ENCODE measurements at places on chromosomes 3 and 15.

- no peak for DNase-seq
These were observed 37.5 kb upstream of the SLITRK3 start for GRCh38 chr3:165233501-165234195.

DNA sequence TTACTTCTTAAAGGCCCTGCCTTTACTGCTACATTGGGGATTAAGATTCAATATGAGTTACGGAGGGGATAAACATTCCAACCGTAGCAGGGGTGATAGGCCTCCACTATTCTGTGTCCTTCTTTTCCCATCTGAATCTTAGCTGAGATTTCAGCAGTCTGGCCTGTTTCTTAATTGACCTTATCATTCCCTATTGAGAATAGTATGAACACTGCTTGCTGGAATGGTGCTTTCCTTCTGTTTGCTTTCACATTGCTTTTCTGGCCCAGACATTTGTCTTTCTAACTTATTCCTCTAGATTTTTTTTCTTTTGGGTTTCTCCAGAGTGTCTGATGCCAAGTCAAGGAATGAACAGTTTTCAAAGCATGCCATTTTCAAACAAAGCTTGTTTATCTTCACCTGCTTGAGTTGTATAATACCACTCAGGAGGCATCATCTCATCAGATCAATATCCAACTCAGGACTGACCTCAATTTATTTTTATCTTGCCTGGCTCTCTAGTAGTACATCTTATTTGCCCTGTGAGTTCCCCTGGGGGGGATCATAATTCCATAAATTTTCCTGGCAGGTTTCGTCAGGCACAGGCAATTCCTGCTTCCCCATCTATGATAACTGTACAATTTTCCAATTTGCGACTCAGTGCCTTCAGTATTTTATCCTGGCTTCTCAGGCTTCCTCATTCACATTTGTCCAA lies 161.1 kb upstream of the STT3B start:
- DNase-seq = no peak

DNA sequence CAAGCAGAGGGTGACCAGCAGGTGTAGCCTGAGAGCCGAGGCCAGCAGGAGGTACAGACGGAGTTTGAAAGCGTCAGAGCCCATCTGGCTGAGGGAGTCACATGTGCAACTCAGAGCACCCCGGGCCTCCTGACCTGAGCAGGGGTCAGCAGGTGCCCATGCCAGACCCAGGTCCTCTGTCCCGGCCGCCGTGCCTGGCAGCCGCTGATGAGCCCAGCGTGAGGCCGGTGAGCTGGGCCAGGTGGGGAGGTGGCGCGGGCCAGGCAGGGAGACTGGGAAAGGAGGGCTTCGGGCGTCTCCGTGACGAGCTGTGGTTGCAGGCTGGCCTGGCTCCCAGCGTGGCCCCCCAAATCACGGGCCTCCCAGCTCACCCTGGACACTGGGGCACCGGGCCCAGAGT lies 130.9 kb downstream of the CHSY1 start:
- no peak for DNase-seq

DNA sequence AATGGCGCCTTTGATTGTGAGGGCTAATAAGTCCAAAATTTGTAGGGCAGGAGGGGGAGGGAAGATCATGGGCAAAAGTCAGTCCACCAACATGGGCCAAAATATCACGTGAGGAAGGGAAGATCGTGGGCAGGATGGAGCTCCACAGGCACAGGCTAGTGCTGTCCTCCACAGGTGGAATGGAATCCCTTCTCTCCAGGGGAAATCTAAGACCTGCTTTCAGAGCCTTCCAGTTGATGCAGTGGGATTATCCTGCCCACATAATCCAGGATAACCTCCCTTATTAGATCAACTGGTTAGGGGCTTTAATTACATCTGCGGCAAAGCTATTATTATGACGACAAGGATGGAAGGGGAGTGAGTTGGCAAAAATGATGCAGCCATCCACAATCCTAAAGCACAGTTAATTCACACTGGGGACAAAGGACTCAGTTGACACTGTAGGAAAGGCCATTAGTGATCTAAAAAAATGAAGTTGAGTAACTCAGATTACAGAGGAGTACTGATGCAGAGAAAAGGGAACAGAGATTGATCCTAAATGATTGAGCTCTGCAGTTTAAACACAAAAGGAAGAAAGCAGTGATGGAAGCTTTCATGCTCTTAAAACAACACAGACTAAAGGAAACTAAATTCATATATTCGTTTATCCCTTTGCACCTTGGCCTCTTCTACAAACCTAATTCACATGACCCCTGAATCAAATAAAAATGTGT lies 159.8 kb downstream of the AKAP13 start:
- DNase-seq = no peak

- DNase-seq = peak; percentile 28
These were observed 19.2 kb downstream of the CHSY1 start for GRCh38 chr15:101232677-101233076.

DNA sequence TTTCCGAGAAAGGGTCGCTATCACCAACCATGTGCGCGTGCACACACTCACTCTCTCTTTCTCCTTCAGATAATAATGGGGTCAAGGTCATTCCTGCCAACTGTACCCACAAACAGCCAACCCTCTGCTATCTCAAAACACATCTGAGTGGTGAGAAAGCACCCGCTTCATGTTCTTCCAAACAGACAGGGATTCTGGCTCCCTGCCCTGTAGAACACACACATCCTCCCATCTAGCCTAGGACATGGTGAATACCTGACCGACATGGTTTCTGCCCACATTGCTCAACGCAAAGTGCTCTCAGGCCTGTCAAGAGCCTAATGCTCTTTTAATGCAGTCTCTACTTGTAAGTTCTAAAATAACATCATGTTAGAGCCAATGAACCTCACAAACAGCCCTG lies 302.2 kb downstream of the FOXP1 start:
- no peak for DNase-seq

DNA sequence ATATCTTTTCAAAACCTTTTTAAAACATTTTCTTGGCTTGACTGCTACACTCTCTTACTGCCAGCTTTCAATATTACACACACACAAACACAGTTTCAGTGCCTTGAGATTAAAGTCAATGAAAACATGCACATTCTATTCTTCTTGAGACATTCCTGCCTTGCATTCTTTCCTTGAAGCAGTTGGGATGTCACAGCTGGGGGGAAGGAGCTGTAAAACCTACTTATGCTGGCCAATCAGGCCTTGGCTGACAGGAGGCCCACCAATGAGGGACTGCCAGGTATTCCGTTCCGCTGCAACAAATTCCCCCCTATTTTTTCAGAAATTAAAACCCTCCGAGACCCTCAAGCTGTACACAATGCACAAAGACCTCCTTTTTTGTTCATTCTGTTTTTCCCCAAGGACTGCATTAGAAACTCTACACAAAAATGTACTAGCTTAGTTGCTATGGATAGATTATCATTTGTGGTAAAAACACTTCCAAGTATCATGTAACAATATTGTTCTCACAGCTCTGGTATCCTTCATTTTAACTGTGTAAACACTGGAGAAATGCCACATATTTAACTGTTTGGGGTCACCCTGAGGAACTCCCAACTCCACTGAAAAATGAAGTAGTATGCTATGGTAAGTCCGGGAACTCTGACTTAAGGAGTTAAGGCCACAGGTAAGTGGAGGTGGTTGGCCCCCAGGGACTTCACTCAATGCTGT lies 18.5 kb downstream of the FSTL1 start:
- no peak for DNase-seq

DNA sequence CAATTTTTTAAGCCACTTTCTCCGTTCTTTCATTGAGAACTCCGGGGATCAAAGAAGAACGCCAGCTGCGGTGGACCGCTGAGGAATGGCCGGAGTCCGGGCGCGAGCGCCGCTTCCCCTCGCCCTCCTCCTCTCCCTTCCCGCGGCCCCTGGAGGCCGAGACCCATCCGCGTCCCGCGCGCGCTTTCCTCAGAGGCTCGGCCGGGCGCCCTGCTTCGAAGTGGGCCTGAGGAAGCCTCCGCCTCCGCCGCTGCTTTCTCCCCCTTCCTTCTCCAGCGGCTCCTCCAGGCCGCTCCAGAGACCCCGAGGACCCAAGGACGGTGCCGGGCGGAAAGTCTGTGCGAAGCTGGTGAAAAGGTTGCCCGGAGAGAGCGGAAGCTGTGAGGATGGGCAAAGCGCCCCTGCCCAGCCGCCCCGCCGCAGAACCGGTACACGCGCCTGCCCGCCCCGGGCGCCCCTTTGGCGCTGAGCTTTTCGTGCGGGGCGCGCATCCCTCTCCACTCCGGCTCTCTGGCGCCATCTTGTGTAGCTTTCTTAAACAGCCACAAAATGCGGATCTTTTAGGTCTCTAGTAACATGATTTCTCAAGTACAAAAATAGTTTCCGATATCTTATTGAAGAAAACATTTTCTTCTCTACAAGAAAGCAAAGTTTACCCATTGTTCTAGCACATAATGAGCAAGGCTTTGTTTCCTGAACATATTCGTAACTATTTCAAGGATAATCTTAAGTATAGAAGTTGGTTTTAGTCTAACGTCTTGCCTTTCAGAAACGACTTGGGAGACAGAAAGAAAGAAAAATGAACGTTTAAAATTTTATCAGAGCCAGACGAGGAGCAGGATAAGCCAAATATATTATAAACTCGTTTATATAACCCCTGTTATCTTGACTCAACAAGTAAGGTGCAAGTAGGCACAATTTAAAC lies 59.2 kb upstream of the FAM174B start:
- peak; percentile 84 for DNase-seq

DNA sequence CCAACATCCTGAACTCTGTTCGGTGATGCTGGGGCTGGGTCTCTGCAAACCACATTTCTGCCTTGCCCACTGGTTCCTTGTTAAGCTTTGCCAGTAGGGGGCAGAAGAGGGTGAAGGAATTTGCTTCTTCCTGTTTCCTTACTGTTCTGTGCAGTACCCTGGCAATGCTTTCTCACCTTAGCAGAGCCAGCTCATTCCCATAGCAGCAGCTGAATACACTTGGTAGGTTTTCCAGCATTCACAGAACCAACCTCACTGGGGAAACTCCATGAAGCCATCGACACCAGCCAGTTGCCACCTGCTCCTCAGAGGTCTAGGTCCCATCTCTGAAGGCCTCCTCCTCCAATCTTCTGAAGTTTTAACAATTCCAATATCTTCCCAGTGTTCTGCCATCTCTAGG lies 308.4 kb downstream of the PDCD6IP start:
- no peak for DNase-seq

- no peak for DNase-seq
These were observed 9.1 kb downstream of the ACTC1 start for GRCh38 chr15:34786206-34786605.

- no peak for DNase-seq
These were observed 137.2 kb upstream of the HACD2 start for GRCh38 chr3:123722021-123722420.

DNA sequence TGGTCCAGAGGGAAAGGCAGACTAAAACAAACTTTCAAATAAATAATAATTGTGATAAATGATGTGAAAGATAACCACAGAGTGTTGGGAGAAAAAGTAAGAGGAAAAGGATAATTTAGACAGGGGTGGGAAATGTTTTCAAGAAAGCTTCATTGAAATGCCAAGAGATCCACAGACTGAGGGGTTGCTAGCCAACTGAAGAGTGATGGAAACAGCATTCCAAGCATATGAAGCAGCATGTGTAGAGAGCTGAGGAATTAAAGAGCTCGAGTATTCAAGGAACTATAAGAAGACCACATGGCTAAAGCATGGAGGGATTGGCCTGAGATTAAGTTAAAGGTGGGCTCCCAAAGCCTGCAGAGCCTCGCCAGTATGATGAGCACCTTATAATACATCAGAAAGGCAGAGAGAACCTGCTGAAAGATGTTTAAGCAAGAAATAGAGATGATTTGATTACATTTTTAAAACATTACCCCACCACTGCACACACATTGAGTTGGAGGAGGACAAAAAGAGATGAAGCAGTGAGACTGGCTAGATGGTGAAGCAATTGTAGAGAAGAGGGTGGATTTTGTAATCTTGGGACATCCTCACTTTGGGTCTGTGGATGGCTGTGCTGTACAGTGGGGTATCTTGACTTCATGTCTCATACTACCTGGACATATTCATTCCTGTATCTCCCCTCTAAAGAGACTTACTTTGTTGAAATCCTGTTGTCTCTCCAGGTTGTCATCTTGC lies 100.8 kb downstream of the STAC start:
- no peak for DNase-seq

- no peak for DNase-seq
These were observed 95.6 kb downstream of the P2RY1 start for GRCh38 chr3:152930516-152930915.

DNA sequence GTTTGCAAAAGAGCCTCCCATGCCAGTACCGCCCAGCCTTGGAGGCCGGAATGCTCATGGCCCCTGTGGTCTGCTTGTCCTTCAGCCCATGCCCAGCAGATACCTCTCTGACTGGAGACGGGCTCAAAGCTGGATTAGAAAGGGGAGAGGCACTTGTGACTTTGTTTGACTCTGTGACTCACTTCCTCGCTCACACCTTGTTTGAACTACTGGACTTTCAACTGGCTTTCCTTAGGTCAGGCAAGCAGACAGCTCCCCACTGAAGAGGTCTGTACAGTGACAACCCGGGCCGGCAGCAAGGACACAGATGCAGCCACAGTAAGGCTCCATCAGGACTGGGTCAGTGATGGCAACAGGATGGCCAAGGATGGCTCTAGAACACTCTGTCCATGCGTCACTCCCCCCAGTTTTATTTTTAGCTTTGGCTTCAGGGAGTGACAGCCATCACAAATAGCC lies 98.6 kb upstream of the ABHD17C start:
- no peak for DNase-seq

GRCh38 chr15:73313861-73314260 lies 54.9 kb downstream of the HCN4 start:
- no peak for DNase-seq
